Right forelimb (tissue), 1 donor: ENCODE measurements at places on chromosomes 6 and 20.

GRCh38 chr20:768426-768978, at the start of gene SLC52A3:
TSS of gene SLC52A3 (minus strand) at chr20:768500. CDS start at chr20:765774, 2,726 bp downstream.
- DNase-seq, result no peak

DNA sequence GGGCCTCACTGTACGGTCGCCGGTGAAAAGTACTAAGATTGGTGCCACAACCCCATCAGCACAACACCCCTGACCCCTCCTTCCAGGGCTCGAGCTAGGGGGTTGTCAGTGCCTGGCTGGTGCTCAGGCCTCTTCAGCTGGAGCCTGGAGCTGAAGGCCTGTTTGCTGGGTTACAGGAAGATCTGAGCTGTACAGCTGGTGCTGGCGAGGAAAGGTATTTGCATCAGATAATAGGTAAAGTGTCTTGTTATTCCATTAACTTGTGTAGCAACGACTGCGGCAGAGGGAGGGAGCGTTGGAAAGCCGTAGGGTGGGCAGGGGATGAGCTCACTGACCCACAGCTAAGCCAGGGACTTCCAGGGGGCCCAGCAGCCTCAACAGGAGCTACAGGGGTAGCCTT, 15.8 kb upstream of the SIRPA start:
- DNase-seq, result no peak

DNA sequence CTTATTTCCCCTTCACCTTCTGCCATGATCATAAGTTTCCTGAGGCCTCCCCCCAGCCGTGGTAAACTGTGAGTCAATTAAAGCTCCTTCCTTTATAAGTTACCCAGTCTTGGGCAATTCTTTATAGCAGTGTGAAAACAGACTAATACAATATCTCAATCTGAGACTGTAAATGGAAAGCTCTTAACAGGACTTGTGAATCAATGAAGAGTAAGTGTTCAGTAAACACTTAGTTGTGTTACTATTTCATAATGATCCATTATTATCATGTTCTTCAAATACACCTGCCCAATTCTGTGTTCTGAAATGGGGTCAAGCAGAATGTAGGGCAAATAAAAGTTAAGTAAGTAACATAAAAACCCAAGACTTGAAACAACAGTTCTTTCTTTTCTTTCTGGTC, 266.2 kb downstream of the TENT5A start:
- no peak for DNase-seq

- DNase-seq, result no peak
Measured at GRCh38 chr6:134657751-134658527, 292.0 kb downstream of the ALDH8A1 start.

GRCh38 chr6:80974579-80974978, 777.9 kb downstream of the TENT5A start:
- no peak for DNase-seq

GRCh38 chr6:143159001-143159400, 98.3 kb downstream of the AIG1 start:
- DNase-seq, result no peak

DNA sequence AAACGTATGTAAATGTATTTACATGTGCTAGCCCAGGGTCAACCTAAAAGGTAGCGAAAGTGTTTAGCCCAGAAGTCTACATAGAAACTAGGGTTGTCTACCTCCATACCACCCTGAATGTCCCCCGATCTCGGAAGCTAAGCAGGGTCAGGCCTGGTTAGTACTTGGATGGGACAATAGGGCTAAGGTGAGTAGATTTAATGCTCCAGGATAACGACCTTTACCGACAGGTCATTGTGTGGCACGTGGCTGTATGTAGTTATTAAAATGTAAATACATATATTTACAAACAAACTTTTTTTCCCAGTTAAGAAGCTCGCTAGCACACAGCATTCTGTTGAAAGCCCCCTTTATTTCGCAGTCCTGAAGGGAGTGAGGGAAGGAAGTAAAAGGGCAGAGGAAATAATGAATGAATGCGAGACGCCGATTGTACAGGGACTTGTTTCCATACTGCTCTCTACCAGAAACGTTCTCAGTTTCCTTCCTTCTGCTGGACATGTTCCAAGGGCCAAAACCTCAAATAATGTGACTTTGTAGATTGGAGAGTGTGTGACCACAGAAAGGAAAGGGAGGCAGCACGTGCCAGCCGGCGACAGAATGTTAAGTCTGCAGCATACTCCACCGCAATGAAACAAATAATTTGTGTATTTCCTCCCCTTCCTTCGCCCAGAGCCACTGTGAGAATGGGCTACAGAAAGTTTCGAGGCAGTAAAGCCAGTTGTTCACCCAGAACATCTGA, 612 bp downstream of the ADAT2 start:
- DNase-seq, result no peak

DNA sequence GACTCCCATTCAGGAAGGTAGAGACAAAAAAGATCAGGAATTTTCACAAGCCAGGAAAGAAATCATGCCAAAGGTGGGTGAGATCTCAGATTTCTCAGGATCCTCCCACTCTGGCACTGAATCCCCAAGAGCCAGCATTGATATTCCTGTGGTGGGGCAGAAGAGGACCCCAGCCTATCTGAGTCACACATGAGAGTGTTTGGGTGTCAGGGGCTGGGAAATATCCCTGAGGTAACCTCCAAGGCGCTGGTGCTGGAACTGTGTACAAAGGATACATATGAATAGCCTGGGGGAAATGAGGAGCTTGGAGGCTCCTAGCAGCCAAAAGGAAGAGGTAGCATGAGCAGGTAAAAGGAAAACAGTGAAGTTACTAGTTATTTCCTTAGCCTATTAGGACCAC, 369.4 kb downstream of the BTBD9 start:
- no peak for DNase-seq

- no peak for DNase-seq
Measured at GRCh38 chr6:132964101-132964867, 149.9 kb downstream of the RPS12 start.

- no peak for DNase-seq
Measured at GRCh38 chr6:15464211-15464725, 198.6 kb downstream of the DTNBP1 start.

GRCh38 chr6:95856876-95857364, 158.9 kb upstream of the FUT9 start:
- DNase-seq, result no peak

GRCh38 chr6:8075704-8076103, 11.5 kb upstream of the BLOC1S5 start:
- DNase-seq, result no peak

DNA sequence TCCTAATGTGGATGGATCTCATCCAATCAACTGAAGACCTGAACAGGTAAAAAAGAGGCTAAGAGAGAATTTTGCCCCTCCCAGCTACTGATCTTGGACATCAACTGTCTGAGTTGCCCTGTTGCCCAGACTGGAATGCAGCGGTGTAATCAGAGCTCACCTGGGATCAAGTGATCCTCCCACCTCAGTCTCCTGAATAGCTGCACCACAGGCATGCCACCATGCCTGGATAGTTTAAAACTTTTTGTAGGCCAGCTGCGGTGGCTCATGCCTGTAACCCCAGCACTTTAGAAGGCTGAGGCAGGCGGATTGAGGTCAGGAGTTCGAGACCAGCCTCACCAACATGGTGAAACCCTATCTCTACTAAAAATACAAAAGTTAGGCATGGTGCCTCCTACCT, 34.9 kb upstream of the GCNT2 start:
- DNase-seq, result no peak

DNA sequence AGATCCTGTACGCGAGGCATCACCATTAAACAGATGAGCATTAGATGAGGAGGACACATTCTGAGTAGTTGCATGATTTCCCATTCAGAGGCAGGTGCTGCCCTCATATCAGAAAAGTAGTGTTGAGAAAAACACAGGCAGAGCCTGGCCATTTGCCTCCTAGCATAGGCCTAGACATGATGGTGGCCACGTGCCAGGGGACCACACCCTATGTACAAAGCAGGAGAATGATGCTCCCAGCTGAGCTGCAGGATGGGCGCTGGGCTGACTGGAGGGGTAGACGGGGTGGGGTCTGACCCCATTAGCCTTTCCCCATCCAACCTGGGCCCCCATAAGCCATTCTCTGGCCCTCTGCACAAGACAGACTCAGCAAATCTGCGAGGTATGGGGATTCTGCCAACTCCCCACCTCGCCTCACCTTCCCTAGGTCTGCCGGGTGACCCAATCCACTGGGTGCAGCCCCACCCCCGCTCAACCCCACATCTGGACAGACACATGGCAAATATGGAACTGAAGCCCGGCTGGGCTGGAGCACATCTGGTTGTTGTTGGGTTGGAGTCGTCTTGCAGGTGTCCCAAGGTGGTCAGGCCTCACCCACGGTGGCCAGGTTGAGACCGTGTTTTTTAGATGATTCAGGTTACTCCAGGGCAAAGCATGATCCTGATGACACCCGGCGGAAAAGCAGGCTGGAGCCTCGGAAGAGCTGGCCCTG, 13.9 kb downstream of the PI16 start:
- DNase-seq, result peak; percentile 47

DNA sequence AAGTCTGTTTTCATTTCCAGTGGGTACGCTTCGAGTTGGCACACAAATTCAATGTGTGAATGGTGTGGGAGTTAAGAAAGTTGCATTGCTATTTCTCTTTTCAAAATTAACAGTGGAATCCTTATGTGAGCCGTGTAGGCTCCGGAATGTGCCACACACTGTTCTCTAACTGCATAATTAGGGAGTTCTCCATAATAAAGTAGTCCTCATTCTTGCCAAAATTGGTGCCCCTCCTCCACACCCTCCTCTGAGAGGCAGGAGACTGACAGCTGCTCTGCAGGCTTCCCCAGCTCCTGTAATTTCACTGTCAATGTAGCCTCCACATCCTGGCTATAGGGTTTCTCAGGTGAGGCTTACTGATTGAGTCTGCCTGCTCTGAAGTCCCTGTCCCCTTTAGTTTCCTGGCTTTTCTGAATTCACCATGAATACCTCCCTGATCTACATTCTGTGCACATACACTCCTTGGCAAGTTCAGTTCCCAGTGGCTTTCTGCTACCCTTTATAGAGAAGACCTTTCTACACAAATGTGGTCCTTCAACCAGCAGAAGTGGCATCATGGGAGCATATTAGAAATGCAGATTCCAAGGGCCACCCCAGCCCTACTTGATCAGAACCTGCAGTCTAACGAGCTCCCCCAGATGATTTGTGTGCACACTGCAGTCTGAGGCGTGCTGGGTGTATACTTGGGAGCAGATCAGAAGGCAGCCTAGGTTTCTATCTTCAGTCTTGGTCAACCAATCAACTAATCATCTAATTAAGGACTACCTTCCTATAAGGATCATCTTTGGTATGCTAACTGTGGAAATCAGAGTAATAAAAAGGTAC, 19.9 kb upstream of the CCN6 start:
- no peak for DNase-seq

- DNase-seq, result no peak
Measured at GRCh38 chr6:112372226-112372806, 25.2 kb downstream of the RFPL4B start.

- DNase-seq, result no peak
Measured at GRCh38 chr6:2862712-2863181, 21.1 kb upstream of the SERPINB1 start.

- DNase-seq, result no peak
Measured at GRCh38 chr6:88813045-88813444, 150.4 kb downstream of the RNGTT start.

- DNase-seq, result peak; percentile 52
Measured at GRCh38 chr6:104940238-104940892, 16.5 kb upstream of the LIN28B start.

DNA sequence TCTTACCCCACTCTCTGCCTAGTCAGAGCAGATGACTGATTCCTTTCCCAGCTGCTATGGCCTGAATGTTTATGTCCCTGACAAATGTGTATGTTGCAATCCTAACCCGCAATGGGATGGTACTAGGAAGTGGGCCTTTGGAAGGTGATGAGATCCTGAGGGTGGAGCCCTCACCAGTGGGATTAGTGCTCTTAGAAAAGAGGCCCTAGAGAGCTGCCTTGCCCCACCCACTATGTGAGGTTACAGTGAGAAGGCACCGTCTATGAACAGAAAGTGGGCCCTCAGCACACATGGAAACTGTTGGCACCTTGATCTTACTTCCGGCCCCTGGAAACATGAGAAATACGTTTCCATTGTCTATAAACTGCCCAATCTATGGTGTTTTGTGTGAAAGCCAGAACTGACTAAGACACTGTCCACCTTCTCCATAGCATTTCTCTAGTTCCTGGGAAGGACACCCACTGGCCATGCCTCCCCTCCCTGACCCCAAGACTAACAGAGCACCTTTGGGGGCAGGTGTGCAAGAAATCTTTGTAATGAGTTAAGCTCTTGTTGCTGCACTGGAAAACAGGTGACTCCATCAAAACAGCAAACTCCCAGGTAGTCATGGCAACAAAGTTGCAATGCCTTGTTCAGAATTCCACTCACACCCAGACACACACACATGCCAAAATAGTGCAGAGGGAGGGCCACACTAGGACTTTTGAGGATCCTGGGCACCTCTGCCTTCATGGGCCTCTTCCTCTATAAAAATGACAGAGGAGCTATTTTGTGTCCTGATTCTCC, 16.2 kb downstream of the GABRR2 start:
- no peak for DNase-seq

DNA sequence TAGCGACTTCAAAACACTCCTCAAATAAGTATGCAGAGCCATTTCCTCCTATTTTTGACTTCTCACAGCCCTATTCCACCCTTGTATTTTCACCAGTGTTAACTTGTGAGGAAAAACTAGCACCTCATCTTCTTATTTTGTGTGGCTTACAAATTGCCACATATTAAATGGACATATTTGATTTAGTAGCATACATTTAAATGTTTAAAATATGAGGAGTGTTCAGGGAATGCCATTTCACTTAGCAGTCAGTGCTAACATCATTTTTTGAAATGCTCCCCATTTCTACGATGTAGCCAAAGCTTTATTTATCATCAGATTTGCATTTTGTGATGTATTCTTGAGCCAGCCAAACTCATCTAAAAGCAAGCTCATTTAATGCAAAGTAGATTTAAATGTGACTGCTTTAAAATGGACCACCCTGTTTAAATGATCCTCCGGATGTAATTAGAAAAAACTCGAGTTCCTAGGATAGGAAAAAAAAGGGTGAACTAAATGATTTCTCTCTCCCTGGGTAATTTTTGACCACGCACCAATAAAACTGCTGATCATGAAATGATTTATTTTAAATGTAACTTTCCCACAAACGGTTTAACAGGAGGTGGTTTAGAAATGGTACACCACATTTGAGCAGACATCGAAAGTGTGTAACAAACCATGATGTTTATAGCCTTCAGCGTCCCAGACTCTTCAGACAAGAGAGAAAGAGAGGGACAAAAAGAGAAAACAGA, 172.6 kb downstream of the CD83 start:
- DNase-seq, result no peak

DNA sequence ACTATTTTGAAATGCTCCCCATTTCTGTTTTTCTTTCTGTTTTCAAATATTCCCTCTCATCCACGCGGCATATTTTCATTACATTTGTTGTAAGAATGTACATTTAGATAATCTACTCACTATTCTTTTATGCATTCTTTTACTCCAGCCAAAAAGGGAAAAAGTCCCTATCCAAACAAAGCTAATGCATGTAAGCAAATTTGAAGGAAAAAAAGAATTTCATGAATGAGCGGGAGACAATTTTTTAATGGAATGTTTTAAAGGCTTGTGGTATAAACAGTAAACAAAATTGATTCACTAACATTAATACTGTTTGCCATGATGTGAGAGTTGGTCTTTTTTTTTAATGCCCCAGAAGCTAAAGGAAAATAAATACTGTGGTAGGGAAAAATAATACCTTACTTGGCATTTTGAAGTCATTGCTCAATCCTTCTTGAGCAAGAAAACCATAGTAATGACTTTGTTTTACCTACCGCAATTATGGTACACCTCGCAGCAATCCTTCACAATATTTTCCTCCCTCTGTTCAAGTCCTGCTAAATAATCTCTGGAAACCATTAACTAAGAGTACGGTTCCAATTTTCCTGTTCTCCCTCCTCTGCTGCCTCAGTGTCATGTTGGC, 79.0 kb downstream of the BACH2 start:
- DNase-seq, result no peak

GRCh38 chr6:25085756-25086155, 150.0 kb upstream of the RIPOR2 start:
- no peak for DNase-seq
